Suppressor macrophage treated with lipopolysaccharide for 4 hours (primary cell): ENCODE measurements at places on chromosomes 1 and 21.

- DNase-seq = no peak
Measured at GRCh38 chr1:30698401-30698981, 24.9 kb downstream of the MATN1 start.

- no peak for DNase-seq
Measured at GRCh38 chr1:235366286-235366685, 941 bp upstream of the TBCE start.

DNA sequence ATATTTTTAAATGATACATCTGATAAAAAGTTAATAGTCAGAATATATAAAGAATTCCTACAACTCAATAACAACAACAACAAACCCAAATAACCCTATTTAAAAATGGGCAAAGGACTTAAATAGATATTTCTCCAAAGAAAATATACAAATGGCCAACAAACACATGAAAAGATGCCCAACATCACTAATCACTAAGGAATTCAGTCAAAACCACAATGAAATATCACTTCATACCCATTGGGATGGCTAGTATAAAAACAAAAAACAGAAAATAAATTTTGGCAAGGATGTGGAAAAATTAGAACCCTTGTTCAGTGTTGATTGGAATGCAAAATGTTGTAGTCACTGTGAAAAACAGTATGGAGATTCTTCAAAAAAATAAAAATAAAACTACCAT is 184.8 kb upstream of the RAB4A start:
- DNase-seq = no peak

DNA sequence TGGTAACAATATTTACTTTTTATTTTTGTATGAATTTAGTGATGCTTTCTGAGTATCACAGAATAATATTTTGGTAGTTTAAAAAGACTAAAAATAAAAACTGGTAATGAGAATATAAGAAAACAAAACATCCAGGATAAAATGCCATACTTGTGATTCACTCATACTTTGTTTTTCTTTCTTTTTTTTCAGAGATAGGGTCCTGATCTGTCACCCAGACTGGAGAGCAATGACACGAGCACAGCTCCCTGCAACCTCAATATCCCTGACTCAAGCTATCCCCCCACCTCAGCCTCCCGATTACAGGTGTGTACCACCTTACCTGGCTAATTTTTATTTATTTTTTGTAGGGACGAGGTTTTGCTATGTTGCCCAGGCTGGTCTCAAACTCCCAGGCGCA is 64.2 kb upstream of the ADAM30 start:
- DNase-seq = no peak

GRCh38 chr1:109089242-109090015 is 1.1 kb upstream of the TMEM167B start:
- peak; percentile 52 for DNase-seq

DNA sequence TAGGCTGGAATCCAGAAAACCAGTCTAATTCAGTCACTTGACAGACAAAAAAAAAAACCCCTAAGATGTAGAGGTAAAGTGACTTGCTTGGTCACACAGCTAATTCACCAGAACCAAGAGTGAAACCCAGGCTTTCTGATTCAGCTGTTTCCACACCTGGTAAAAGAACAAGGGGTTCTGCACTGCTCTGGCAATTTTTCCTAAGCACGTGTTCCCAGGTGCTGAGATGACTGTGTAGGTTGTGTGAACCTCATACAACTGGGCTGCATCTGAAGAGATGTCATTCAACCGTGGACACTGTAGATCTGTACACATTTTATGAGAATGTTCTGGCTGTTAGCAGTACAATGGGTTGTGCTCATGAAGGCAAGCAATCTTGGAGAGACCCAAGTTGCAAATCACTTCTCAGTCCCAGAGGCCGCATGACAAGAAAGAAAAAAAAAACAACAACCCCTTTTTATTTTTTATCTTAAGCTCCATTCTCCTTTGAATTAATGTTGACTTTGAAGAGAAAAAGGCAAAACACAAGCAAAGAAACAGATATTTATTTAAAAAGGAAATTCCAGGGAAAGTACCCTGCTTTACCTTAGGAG is 95.4 kb downstream of the INTS7 start:
- DNase-seq = no peak

DNA sequence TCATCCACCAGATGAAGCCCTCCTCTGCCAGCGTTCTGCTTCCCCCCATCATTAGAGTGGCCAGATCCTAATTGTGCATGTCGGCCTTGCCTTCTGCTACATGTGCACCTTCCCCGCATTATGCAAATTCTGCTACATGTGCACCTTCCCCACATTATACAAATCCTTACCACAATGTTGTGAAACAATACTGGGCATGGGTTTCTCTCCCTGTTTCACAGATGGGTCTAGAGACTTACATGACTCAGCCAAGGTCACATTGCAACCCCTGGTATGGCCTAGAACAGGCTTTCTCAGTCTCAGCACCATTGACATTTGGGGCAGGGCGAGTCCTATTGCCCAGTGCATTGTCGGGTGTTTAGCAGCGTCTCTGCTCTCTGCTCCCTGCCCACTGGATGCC is 1.0 kb upstream of the CELA2A start:
- DNase-seq = peak; percentile 72

GRCh38 chr21:23402929-23403520 is 2204.3 kb downstream of the MRPL39 start:
- no peak for DNase-seq

DNA sequence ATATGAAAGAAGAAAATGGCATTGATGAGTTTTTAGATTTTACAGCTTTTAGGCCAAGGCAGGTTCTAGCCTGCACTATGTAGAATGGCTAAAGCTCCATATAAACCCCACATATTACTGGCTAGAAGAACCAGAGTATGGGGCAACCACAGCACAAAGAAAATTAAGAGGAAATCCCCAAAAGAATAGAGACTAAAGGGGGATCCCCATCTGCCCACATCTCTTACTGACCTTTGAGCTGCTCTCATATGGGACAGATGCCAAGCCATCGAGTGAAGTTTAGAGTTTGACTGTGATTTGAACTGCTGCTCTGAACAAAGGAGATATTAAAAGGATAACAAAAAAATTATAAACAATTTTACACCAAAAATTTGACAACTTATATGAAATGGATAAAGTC is 102.2 kb upstream of the HAO2 start:
- DNase-seq = peak; percentile 33

- no peak for DNase-seq
Measured at GRCh38 chr1:198902655-198903054, 263.8 kb downstream of the PTPRC start.

DNA sequence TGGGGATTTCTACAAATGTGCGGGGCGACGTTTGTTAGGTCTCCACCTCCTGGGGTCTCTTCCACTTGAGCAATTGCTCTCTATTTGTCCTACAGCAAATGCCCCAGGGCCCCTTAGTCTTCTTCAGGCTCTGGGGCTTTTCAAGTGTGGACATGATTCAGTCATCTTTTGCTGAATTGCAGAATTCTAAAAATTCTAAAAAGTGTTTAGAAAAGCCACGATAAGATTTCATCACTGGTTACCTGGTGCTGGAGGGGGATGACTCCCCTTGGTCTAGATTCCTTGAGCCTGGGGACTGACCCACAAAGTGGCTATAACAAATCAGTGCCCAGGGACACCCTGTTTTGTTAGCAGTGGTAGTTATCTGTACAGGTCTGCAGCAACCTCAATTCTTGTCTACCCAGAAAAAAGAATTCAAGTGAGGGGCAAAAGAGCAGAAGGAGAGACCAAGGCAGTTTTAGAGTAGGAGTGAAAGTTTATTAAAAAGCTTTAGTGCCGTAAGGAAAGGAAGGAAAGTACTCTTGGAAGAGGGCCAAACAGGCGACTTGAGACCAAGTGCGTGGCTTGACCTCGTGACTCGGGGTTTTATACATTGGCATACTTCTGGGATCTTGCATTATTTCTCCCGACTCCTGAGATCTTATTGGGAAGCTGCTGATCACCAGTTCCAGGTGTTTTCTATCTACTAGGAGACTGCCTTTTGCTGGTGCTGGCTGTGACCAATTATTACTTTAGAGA is 25.2 kb downstream of the PROK1 start:
- peak; percentile 21 for DNase-seq

GRCh38 chr1:30707412-30708360 is 15.7 kb downstream of the MATN1 start:
- DNase-seq = peak; percentile 78

DNA sequence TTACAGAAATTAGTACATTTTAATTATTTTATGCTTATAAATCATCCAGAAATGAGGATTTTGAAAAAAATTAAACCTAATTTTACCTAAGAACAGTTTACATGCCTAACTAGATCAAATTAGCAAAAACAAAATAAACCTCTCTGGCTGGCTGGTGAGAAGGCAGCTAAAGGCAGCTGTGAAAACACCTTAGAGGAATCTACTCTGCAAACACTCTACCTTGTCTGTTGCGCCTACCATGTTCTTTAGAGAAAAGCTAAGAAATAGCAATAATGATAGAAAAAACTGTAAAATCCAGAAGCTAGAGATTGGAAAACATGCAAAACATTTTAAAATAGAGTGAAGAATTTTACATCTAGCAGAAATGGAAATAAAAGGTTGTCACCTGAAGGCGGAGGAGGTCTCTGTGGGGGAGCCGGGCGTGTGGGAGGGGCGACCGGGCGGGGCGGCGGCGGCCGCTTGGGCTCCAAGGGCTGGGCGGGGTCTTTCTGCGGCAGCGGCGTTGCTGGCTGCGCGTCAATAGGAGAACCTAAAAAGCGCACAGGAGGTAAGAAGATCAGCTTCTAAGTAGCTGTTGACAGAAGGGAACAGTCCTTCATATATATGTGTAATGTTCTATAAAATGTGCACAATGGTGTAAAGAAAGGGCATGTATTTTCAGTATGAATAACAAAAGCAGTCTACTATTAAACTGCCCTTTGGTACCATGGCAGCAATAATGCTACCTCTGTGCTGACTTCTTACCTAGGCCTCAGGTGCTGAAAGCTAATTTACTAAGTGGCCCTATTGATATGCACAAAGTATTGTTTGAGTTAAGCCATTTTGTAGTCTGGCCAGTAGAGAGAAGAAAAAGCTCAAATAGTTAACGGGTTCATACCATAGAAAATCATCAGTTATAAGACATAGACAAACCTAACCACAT is 33.3 kb upstream of the CFAP298 start:
- no peak for DNase-seq

DNA sequence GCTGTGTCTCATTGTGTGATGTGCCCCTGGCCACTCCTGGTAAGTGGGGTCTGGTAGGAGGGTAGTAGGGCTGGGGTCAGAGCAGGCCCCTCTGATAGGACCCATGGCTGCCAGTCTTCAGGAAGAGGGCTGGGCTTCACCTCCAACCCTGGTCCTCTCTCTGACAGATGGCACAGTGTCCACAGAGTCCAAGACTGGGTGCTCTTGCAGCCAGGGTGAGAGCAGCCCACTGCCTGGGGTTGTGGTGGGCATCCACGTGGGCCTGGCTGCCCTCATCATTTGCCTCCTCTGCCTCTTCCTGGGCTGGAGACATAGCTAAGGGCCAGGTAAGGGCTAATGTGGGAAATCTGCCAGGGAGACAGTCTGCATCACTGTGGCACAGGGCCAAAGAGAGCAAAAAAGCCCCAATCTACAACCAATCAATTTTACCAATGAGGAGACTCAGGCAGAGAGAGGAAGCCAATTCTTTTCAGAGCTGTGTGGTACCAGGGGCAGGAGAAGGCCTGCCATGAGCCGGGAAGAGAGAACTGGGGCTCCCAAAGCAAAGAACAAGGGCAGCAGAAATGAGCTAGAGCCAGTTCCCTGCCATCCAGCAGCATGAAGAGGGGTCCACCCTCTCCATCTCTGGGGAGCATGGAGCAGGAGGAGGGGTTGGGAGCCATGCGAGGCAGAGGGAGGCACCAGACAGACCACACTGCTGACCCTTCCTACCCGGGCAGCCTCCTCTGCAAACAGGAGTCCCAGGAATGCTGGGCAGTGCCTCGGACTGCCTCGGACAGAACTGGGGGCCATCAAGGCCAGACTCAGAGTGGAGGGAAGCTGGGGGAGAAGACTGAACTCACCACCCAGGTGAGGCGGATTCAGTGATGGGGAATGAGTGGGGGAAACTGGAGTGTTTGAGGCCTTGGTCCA is 26.8 kb downstream of the SLC27A3 start:
- DNase-seq = no peak

GRCh38 chr1:23446661-23447310 is 22.2 kb upstream of the TCEA3 start:
- DNase-seq = no peak

GRCh38 chr1:115237023-115237422 is 101.0 kb downstream of the NGF start:
- no peak for DNase-seq

DNA sequence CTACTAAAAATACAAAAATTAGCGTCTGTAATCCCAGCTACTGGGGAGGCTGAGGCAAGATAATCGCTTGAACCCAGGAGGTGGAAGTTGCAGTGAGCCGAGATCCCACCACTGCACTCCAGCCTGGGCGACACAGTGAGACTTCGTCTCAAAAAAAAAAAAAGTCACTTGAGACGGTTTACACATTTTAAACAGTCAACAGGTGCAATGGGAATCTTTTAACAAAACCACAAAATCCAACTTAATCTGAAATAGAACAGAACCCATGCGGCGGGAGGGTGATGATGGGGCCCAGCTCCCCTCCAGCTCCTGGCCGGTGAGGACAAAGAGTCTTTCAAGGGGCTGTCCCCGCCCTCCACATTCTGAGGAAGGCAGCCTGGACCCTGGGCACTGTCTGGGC is 48.3 kb downstream of the TP73 start:
- DNase-seq = no peak
